ENCODE measurements at places on chromosomes 5 and 9.

- no peak for DNase-seq
These were observed 420.1 kb downstream of the IRX1 start for GRCh38 chr5:4015709-4016108.

GRCh38 chr9:134689321-134690181, 47.9 kb downstream of the COL5A1 start:
- no peak for DNase-seq

GRCh38 chr5:91264311-91265051, 118.6 kb downstream of the ARRDC3 start:
- DNase-seq, result no peak

DNA sequence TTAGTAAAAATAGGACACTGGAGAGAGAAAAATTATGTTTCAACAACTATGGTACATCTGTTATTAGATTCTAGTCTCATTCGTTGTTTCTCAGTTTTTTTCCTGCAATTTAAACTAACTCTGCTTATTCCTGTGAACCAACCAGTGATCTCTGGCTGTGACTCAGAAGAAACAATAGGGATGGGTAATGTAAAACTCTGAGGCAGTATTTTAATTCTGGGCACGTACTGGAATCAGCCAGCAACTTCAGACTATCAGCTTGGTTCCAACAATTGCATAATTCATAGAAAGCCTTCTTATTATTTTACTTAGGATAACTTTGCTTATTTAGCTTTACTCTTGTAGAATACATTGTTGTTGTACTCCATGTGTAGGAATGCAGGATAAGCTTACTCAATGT, 28.8 kb downstream of the MLLT3 start:
- DNase-seq, result no peak

- no peak for DNase-seq
These were observed 2371.7 kb upstream of the C9orf72 start for GRCh38 chr9:29945012-29945411.

GRCh38 chr5:107428303-107428813, 242.4 kb downstream of the EFNA5 start:
- DNase-seq, result no peak

- DNase-seq, result no peak
These were observed 381.4 kb downstream of the GADD45G start for GRCh38 chr9:89986190-89986589.

DNA sequence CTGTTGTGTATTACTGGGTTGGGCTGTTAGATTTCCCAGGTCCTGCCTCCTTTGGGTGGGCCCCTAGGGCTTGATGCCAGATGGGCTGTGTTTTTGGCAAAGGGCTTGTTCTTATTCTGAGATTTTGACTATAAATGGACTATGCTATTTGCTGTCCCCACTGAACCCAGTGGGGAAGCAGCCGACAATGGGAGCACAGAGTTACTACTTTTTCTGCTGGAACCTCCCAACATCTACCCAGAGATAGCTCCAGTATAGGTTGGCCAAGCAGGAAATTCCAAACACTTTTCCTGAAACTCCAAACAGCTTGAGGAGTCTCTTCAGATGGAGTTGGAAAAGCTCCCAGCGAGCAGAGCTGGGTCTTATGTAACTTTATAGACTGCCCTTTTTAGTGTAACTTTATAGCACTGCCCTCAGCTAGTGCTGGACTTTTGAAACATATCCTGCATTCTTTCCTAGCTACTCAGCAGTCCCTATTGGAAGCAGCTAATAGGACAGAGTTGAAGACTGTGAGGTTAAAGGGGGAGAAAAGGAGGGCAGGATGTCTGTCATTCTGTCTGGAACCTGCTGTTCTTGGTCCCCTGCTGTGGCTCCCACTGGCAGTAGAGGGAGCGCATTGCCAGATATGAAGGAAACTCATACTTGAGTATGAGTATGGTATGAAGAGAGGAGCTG, 21.0 kb downstream of the RUSC2 start:
- peak; percentile 87 for DNase-seq

DNA sequence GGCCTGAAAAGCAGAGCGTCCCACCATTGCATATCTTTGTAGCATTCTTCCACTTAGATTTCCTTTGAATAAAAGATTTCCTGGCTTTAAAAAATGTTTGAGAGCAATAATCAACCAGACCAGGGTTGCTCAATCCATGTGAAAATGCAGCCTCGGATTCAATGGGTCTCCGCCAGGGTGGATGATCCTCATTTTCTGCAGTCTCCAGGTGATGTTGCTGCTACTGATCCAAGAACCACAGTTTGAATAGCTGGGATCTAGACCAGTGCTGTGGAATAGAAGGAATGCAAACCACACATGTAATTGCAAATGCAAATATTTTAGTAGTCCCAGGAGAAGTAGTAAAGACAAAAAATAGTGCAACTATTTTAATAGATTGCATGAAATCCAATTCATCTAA, 317.6 kb downstream of the IRX1 start:
- peak; percentile 12 for DNase-seq

DNA sequence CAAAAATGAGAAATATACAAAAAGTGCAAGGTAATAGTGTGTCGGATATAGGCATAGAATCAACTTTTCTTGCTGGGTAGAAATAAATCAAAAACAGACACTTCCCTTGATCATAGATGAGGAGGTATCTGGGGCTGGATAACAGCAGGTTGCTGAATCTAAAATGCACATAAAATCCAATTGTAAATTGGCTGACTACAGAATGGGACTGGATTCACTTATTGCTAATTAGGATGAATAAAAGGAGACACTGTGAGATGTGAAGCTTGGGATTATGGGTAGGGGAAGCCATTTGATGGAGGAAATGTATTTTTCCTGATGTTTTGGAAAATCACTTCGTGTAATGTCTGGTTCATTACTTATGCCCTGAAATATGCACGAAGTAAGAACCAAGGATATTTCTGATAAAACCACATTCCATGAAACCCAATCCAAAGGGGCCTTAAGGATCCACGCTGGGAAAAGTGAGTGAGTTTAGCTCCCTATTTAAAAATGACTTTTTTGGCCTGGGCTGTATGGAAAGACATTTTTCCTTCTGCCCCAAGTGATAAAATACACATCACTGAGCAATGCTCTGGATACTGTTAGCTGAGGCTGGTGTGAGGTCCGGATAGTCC, 136.1 kb downstream of the MARCHF11 start:
- DNase-seq, result no peak

DNA sequence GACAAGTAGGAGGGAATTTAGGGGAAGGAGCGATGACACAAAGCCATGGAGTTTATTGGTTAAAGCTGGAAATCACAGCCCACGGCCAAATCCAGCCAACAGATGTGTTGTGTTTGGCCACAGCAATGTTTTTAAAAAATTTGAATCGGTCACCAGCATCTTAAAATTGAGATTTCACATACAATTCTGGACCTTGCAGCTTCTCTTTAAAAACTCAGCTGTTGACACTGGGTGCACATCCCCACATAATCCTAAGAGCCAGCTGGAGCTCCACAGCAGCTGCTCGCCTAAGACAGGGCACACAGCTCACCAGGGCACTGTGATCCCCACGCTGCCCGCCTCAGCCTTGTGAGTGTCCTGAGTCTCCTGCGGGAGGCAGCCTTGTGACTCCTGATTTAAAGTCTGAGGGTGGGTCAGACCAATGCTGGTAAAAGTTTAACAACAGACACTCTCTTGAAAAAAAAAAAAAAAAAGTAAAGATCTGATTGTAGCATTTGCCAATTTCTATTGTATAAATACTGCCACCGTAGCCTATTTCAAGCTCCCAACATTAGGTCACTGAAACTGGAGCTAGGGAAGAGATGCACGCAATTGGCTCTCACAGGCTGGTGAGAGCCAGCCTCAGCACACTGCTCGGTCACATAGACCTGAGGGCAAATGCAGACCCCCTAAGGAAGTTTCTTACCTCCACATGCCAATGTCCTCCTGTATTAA, 124.8 kb downstream of the HSD17B3 start:
- DNase-seq, result peak; percentile 32

DNA sequence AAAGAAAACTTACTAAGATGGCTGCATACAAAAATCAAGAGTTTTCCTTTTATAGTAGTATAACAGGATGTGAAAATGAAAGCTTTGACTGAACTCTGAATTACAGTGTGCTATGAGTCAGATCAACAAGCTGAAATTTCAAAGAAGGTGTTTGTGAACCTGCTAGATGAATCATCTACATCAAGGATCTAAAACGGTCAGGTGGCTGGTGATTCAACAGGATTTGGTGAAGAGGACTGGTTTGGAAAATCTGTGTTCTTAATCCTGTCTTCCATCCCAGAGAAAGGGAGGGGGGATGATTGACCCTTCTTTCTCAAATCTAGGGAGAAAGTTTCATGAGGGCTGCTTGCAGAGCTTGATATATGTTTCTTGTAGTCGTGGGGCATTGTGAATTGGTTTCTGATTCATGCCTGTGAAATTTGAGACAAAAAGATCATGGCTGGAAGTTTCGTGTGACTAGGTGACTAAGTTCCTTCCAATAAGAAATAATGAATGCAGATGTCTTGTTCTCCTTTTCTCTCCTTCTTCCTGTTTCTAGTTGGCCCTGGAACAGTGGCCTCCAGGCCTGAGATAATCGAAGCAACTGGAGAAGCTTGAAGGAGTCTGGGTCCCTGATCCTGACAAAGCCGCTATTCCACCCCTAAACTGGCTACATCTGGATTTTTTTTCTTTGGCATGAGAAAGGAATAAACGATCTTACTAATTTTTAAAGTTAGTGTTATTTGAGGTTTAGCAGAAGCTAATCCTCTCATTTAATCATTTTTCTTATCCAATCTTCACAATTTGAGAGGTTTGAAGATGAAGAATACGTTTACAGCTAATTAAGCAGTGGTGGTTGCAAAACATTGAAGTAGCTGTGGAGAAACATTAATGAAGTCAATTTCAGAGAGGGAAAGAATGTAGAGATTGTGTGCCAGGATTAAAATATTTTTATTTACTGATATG, 67.2 kb downstream of the MRPS30 start:
- DNase-seq, result no peak

All from hindlimb muscle (tissue), 1 donor.